ENCODE measurements at places on chromosomes 5 and 9. TPM values are rescaled to one million over a fixed set of nuclear protein-coding genes. Genes with fewer than 3 reads are reported as not detected.

DNA sequence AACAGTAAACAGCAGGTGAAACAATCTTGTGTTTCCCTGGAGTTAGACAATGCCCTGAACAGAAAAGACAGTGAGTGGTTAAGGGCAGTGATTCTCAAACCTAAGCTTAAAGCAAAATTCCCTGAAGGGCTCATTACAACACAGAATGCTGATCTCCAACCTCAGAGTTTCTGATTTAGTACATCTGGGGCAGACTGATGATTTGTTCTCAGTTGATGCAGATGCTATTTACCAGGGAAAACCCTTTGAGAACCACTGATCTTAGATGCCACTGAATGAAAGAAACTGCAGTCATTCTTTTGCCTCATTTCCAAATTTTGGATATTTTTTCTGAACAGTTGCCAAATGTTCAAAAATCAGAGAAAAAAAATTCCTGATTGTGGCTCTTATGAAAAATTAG lies 18.7 kb upstream of the ADAM19 start:
- no peak for DNase-seq

DNA sequence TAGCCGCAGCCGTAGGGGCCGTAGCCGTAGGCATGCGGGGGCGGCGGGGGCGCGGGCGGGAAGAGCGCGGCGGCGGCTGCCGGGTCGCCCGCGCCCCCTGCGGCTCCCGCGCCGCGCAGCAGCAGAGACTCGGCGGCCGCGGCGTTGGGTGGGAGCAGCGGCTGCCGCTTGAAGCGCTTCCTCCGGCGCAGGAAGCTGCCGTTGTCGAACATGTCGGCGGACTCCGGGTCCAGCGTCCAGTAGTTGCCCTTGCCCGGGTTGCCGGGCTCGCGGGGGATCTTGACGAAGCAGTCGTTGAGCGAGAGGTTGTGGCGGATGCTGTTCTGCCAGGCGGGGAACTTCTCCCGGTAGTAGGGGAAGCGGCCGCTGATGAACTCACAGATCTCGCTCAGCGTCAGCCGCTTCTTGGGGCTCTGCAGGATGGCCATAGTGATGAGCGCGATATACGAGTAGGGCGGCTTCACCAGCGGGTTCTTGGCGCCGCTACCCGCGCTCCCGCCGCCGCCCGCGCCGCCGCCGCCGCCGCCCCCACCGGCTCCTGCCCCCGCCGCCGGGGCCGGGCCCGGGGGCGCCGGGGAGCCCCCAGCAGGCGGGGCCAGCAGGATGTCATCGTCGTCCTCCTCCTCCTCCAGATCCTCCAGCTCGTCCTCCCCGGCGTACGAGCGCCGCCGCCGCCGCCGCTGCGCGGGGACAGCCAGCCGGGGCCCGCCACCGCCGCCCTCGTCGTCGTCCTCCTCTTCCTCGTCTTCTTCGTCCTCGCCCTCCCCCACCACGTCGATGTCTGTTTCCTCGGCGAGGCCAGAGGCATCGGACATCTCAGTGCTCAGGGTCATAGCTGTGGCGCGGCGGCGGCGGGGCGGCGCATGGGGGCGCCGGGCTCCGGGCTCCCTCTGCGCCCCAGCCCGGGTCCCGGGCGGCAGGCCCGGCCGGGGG lies 781 bp downstream of the FOXD1 start:
- DNase-seq, result peak; percentile 65

DNA sequence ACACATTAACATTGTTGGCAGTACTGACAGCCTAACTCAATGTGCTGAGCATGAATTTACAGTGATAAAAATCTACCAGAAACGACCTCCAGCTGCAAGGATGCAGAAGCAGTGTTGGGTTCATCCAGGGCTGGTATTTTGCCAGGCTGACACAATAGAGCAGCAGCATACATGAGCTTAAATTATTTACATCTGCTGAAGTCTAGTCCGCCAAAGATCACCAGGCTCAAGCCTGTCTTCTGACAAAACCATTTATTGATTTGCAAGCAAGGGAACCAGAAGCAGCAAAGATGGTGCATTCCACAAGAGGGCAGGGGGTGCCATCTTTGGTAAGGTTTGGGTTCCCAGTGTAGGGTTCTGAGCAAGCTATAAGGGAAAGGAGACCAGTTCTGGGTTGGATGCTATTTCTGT lies 8.7 kb upstream of the C5orf34 start:
- no peak for DNase-seq

The GRAMD2B gene
- polyA plus RNA-seq, result 36.9 TPM

DNA sequence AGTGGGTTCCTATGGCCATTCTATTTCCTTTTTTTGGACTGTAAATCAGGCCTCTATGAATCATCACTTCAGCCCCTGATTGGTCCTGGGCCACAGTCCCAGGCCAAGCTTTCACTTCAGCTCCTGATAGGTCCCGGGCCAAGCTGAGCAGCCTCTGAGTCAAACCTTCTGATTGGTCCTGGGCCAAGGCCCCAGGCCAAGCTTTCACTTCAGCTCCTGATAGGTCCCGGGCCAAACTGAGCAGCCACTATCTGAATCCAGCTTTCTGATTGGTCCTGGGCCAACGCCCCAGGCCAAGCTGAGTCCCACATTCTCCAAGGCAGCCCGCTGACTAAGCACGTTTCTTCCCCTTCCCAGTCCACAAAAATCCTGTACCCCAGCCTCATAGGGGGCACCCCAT lies 1972.9 kb upstream of the ACO1 start:
- DNase-seq, result peak; percentile 1

The SLC36A2 gene
- not detected for polyA plus RNA-seq

- no peak for DNase-seq
Measured at GRCh38 chr9:129084087-129084486, 3.2 kb downstream of the DOLPP1 start.

Measured in mammary epithelial cell (primary cell).